EH (cell line): ENCODE measurements at places on chromosomes 2 and 18.

GRCh38 chr2:73117441-73117840, 4.7 kb upstream of the RAB11FIP5 start:
- DNase-seq, result peak; percentile 68

DNA sequence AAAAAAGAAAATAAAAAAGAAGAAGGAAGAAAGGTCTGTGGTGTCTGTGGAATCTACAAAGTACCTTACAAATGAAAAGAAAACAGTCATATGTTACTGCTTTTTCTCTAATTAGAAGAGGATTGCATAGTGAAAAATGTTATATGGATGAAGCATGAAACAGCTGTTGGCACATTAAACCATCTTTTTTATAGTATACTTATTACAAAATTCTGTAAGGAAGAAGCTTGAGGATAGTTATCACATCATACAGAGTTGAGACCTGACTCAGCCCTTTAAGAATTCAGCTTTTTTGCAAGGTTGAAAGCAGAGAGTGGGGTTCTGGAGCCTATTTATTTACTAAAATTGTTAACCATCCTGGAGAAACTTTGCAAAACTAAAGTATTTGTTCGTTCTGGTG, 222.7 kb downstream of the PHLPP1 start:
- DNase-seq, result peak; percentile 77

GRCh38 chr2:108560895-108561530, 26.7 kb downstream of the LIMS1 start:
- DNase-seq, result no peak

GRCh38 chr2:23656597-23656973, 270.3 kb downstream of the ATAD2B start:
- DNase-seq, result peak; percentile 32

DNA sequence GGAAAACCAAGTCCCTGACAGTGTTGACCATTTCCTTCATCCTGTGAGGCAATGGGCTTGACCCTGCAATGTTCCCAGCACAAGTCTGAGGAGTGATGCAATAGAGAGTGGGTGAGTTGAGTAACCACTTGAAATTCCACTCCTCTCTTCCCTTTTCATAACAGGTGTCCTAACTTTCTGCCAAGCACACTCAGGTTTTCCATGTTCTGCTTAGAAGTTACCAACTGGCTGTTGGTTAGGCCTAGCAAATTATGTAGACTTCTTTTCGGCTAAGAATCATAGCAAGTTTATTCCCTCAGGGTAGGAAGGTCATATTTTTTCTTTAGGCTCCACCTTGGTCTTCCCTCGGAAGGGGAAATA, 11.5 kb downstream of the GNLY start:
- DNase-seq, result peak; percentile 90

GRCh38 chr2:47226923-47227220, 71.8 kb upstream of the STPG4 start:
- DNase-seq, result no peak
